ENCODE measurements at places on chromosomes 1 and 21.

DNA sequence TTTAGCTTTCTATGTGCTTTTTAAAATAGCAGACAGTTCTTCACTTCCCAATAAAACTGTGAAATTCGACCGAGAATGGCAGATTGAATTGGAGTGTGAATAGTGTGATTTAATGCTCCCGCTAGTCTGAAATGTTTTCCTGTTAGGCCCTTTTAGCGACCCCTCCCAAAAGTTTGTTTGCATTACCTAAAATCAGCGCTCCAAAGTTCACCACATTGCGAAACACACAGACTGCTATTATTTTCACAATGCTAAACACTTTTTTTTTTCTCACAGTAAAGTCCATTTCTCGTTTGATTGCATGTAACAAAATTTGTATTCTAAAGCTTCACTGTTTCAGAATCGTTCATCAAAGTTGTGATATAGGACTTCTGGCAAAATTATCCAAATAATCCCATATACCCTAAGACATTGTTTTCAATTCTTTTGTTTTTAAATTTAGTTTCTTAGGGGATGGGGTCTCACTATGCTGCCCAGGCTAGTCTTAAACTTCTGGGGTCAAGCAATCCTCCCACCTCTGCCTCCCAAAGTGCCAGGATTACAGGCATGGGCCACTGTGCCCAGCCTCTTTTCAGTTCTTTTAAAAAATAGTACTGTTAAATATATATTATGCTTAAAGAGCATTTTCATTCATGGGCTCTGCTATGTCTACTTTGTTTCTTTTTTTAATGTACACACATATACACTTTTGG is 76.5 kb upstream of the USH2A start:
- DNase-seq: no peak

- no peak for DNase-seq
Observed at GRCh38 chr1:63326473-63327380, 4.4 kb downstream of the FOXD3 start.

GRCh38 chr1:196558411-196558810 is 49.8 kb downstream of the KCNT2 start:
- DNase-seq: no peak

DNA sequence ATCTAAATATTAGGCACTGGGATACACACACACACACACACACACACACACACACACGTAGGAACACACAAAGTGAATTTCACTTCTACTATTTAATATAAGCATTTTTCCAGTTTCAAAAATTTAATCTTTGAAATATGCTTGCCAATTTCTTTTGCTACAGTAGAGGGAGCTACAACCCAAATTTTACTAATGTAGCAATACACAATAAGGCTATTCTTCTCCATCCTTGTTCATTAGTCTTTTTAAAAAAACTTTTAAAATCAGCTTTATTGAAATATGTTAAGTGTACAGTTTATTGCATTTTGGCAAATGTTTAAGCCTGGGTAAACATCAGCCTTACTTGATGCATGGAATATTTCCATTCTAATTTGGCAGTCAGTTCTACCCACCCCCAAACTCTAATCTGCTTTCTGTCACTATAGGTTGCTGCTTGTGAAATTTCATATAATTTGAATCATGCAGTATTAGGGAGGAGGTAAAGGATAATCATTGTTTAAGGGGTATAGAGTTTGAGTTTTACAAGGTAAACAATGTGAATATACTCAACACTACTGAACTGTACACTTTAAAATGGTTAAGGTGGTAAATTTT is 93.0 kb upstream of the TENT5C start:
- no peak for DNase-seq

- no peak for DNase-seq
Observed at GRCh38 chr1:52674497-52675384, 23.4 kb downstream of the COA7 start.

DNA sequence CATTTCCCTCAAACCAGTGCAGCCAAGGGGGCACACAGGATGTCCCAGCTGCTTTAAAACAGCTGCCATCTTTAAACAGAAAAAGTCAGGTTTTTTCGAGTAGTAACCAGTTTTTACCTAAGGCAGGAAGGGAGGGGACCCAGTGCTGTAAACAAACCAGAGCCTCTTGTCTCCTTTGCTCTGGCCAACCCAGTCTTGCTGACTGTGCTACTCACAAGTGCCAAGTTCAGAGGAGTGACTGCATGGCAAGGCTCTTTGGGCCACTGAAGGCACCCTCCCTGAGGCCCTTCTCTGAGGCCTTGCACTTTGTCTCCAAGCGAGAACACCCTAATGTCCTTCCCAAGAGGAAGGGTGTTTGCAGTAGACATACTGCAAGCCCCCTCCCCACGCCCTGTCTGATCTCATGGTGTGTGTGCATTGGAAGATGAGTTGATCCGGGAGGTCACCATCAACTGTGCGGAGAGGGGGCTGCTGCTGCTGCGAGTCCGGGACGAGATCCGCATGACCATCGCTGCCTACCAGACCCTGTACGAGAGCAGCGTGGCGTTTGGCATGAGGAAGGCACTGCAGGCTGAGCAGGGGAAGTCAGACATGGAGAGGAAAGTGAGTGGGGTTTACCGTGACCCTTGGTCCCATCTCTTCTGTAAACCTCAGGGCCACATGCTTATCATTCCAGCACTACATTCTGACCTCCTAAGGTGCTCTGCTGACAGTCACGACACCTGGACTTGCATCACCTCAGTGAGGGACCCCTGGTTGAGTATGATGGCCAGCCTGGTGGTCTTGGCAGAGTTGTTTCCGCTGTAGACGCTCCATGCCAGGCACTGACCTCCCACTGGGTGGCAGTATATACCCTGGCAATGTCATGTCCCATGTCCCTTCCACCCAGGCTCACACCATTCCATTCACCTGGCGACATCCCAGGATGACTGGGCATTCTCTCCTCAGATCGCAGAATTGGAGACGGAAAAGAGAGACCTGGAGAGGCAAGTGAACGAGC is 4.7 kb downstream of the DNALI1 start:
- DNase-seq: no peak

GRCh38 chr1:244350027-244350426 is 101.7 kb downstream of the ADSS2 start:
- DNase-seq: no peak

DNA sequence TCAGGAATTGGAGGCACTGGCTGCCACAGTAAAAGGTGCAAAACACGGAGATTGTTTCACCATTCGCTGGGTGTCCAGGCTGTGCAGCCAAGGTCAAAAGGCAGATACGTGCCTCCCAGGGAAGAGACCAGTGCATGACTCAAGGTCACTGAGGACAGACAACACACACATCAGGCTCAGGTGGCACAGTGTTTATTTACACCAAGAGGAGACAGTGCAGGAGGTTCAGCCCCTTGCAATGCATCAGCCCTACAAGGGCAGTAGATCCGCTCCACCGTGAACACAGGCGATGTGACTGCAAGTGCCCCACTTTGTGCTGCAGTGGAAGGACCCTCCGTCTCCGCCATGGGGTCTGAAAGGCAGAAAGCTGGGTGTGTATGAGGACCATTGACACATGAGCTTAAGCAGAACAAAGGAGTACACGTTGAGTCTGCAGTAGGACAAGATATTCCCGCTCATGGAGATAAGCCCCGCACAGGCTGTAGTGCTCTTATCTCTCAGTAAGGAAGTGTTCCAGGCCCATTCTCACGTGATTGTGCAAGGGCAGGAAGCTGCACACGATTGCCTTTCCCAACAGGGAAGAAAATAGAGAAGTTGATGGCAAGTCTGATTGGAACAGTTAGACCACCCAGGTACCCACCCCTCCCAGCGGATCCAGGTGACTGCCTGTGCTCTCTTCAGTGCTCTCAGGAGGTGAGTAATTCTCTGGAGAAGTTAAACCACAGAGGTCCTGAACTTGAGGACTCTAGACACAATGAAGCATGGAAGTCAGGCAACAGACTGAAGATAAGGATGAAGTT is 37.5 kb upstream of the QSOX1 start:
- DNase-seq: no peak

- no peak for DNase-seq
Observed at GRCh38 chr1:16716691-16717335, 23.5 kb upstream of the RNU1-4 start.

DNA sequence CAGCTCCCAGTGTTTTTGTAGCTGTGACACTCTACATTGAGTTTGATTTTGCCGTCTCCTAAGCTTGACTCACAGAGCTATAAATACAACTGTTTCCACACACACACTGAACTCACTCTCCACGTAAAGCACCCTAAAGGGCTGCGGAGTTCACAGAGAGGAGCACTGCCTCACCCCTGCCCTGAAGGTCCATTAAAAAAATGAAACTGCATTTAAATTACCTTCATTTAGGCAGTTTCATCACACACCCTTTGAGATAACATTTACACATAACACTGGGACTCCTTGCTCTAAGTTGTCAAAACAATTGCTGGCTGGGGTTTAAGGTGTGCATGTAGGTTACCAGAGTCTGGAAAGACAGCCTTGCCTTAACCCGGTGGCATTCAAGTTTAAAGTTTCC is 137.1 kb upstream of the MAGI3 start:
- no peak for DNase-seq

DNA sequence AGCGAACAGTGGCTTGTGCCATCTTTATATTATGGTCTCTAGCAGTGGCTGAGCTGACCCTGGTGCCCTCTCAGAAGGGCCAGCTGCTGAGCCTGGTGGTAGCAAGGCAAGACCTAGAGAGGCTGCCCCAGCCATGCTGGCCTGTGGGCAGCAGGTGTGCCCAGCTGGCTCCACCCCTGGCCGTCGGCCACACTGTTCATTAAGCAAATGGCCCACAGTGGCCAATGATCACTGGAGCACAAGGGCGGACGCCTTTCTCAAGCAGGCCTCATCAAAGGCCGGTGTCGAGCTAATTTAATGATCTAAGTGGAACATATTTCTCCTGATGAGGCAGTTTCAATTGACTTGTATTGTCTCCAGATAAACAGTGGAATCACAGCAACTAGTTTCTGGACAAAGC is 89.4 kb downstream of the GRIK3 start:
- no peak for DNase-seq

DNA sequence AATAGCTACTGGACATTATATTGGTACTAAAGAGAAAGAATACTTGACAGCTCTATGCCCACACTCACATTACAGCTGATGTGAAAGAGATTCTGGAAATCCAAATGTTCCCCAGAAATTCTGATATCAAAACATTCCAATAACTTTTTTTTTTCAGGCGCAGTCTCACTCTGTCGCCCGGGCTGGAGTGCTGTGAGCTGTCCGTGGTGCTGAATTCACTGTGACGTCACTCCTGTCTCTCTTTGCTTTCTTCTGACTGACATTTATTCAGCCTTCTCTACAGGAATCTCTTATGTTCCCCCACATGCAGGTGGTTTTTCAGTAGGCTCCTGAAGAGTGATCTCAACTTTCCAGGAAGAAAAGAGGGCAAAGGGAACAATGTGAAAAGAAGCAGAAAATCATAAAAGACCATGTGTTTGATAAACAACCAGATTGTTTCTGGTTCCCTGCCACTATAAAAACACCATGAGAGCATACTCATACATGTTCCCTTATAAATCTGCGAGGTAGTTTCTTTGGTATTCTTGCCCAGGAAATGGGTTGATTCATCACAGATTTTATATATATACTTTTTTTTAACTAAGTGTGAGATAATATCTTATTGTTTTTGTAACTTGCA is 6.2 kb downstream of the S100A7A start:
- DNase-seq: peak; percentile 58

- no peak for DNase-seq
Observed at GRCh38 chr21:37008724-37009123, 2.2 kb downstream of the RIPPLY3 start.

DNA sequence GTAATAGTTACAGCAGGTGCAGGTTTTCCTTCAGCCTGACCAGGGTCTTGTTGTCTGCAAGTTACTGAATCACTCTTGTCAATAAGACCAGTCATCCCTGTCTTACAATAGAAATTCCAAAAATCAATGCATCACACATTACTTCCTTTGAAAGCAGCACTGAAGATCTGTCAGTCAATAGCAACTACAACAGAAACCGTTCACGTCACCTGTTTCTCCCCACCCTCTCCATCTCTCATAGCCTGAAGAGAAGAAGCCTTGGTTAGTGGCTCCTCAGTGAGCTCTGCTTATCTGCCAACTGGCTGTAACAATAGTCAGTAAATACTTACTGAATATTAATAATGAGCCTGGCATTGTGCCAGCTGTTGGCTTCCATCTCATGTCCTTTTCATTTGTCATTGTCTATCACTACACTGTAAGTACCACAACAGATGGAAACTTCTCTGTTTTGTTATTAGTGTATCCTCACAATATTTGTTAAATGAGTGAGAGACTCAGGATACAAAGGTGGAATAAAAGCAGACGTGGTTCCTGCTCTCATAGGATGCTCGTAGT is 195.2 kb downstream of the S1PR1 start:
- no peak for DNase-seq

DNA sequence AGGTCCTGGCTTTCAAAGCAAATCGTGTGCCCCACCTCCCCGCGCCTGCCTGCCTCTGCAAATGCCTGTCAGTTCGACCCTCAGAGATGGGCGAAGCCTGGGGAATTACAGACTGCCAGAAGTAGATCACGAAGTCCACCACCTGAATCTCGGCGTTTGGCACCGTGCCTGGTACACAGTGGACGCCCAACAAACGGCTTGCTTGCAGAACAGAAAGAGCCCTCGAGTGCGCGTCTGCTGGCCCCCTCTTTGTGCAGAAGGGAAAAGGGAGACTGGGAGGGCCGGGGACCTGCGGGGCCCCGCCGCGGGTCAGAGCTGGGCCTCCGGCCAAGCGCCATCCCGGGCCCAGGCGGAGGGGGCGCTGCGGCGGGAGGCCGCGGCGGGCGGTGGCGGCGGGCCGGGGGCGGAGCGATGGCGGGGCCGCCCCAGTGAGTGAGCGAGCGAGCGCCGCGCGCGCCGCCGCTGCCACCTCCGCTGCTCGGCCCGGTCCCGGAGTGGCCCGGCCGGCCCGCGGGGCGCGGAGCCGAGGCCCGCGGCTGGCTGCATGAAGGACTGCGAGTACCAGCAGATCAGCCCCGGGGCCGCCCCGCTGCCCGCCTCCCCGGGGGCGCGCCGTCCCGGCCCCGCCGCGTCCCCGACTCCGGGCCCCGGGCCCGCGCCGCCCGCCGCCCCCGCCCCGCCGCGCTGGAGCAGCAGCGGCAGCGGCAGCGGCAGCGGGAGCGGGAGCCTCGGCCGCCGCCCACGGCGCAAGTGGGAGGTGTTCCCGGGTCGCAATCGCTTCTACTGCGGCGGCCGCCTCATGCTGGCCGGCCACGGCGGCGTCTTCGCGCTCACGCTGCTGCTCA is at the start of gene ZDHHC18:
Gene ZDHHC18, plus strand, starts transcription at position 428 of the 845 bp plus-strand sequence. Its CDS starts 117 bp downstream, at position 545.
- DNase-seq: peak; percentile 56

DNA sequence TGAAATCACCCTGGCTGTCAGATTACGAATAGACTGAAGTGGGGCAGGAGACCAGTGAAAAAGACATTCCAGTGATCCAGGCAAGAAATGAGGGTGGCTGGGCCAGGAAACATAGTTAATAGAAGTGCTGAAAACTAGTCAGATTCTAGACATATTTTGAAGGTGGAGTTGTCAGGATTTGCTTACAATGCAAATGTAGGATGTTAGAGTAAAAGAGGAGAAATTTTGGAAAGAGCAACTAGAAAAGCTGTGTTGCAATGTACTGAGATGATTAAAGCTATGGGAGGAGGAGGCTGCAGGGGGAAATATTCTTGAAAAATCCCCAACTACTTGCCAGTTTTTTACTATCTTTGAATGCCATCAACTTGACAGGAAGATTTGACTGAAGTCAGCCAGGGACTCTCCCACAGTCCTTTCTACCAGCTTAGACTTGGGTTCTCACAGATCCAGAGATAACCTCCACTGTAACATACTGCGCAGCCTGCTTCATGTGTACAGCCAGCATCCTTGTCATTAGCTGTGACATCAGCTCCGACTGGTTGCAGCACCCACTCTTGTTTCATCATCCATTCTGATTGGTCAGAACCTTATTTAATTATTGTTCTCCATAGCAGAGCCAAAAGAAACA is 109.7 kb downstream of the TSEN15 start:
- DNase-seq: no peak

GRCh38 chr1:150056407-150056806 is 11.2 kb upstream of the VPS45 start:
- no peak for DNase-seq

- DNase-seq: no peak
Observed at GRCh38 chr1:66676613-66677298, 75.5 kb upstream of the DYNLT5 start.

All from activated CD8-positive, alpha-beta memory T cell treated with anti-CD3 and anti-CD28 coated beads for 1 hour (primary cell).